ENCODE measurements at places on chromosomes 1 and 21.

DNA sequence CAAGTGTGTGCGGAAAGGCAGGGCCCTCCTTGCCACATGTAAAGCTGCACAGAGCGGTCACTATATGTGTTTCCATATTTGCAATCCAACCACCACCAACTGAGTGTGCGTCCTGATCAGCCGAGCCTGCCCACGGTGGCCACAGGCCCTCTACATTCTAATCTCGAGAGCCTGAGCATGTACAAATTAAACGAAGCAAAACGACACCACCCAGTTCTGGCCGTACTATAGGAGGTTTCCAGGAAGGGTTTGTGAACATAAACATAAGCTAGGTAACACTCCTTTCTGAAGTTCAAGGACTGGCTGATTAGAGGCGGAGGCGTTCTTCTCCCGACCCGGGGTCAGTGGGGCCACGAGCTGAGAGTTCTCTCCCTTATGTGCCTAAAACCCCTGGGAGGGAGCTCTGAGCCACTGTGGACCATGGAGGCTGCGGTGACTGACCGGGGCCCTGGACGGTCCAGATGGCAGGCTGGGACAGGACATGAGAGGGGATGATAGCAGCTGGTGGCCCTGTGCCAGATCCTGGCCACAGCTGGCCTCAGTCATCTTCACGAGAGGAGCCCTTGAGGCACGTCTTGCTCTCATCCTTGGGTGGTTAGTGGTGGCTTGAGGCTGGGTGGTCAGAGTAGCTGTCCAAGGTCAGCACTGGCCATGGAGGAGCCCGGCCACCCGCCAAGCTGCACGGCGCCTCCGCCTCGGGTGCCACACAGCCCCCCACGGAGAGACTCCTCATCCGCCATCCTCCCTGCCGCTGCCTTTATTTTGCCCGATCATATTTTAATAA, 39.1 kb upstream of the TRAPPC10 start:
- DNase-seq = no peak

- DNase-seq = no peak
Observed at GRCh38 chr1:183003203-183003602, 20.0 kb upstream of the LAMC1 start.

DNA sequence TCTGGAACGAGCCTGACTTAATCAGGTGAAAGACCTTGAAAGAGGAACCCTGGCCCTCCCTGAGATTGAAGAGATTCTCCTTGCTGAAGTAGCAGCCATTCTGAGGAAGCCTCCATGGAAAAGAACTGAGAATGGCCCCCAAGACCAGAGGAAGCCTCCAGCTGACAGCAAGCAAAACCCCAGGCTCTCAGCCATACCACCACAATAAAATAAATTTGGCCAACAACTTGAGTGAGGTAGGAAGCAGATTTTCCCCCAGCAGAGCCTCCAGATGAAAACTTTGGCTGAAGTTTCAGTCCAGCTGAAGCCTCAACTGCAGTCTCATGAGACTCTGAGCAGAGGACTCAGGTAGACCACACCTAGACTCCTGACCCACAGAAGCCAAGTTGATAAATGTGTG, 34.0 kb upstream of the SLAMF9 start:
- DNase-seq = no peak

DNA sequence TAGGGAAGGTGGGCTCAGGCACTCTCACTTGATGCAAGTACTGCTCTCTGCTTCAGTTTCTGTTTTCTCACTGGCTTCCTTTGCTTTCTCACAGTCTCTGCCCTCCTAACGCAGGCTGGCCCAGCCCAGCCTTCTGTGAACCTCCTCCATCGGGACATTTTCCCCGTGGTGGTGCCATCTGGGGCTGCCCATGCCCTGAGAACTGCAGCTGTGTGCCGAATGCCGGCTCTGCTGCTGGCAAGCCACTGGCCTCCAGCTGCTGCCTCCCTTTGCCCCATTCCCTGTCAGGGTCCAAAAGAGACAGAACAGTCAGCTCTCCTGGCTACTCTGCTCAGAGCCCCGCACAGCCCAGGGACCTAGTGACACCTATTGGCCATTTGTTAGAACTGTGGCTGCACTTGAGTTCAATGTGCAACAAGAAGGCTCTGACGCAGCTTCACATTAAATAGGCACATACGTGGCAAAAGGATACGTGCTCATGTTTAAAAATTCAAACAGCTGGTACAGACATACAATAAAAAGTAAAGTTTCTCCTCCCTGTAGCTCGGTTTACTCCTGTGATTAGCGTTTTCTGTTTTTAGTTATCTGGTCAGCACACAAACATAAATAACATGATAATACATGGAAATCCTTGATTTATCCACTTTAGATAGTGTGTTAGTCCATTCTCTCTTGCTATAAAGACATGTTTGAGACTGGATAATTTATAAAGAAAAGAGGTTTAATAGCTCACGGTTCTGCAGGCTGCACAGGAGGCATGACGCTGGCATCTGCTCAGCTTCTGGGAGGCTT, 46.6 kb downstream of the FCRL5 start:
- peak; percentile 61 for DNase-seq

- DNase-seq = no peak
Observed at GRCh38 chr1:150563340-150564038, 14.3 kb downstream of the ADAMTSL4 start.

GRCh38 chr1:162016631-162017030, 7.0 kb downstream of the OLFML2B start:
- DNase-seq = no peak

DNA sequence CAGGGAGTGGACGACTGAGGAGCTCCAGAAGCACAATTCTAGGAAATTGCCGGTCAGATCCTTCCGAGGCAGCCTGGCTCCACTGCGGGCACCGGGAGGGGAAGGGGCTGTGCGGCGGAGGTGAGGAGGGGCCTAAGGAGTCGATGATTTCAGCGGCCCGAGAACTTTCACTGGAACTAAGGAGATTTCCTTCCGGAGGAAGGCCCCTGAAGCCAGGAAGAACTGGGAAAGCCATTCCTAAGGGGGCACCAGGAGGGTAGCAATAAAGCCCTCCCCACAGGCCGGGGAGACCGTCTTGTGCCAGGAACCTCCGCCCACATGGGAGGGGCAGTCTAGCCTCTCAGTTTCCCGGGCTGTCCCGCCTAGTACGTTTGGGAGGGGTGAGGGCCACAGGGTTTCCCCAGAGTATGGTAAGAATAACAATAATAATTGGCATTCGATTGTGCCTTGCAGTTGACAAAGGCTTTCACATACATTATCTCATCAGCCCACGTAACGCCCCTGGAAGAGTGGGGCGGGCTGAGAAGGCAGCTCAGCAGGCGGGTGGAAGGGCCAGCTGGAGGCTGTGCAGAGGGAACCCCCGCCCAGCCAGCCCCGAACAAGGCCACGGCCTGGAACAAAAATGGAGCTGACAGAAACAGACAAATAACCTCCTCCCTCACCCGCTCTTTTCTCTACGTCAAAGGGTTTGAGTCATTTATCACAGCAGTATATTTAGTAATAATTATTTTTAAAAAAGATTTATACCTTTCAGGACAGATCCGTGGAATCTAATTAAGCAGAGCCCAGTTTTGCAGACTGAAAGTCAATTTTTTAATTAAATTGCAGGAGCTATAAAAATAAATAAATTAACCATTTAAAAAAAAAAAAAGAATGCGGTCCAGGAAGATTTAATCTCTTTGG, 19.8 kb downstream of the NPR1 start:
- DNase-seq = no peak

DNA sequence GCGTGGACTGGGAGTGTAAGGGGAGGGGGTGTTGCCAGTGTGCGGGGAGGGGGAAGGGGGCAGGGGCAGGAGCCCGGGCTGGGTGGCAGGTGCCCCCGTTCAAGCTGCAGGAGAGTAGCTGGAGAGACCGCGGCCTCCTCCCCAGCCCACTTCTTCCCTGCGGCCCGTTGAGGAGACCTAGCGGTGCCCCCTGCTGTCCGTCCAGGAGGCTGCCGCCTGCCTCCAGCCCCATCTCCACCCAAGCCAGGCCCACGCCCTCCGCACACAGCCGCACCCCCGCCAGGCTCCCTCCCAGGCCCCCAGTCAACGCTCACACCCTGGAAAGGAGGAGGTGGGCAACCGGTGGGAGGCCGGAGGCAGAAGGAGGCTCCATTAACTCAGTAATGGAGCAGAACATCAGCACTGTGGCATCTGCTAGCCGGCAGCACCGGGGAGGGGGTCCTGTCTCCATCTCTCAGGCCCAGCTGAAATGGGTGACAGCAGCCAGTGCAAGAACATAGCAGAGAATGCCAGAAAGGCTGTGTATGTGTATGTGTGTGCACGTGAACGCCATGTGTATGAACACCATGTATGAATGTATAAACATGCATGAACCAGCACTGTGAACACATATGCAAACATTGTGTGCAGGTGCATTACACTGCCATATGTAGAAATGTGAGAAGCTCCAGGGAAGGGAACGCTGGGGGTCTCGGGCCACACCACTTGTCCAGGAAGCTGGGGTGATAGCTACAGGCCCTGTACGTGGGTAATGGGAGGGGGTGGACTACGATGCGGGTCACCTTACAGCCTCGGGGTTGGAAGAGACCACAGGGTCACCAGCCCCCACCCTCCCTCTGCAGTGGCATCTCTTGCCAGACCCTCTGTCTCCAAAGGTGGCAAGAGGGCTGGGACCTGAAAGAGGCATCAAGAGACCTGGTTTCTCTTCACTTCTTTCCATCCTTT, 84.6 kb downstream of the SYT2 start:
- peak; percentile 55 for DNase-seq

- DNase-seq = no peak
Observed at GRCh38 chr21:43196826-43197225, 28.0 kb downstream of the CRYAA start.

DNA sequence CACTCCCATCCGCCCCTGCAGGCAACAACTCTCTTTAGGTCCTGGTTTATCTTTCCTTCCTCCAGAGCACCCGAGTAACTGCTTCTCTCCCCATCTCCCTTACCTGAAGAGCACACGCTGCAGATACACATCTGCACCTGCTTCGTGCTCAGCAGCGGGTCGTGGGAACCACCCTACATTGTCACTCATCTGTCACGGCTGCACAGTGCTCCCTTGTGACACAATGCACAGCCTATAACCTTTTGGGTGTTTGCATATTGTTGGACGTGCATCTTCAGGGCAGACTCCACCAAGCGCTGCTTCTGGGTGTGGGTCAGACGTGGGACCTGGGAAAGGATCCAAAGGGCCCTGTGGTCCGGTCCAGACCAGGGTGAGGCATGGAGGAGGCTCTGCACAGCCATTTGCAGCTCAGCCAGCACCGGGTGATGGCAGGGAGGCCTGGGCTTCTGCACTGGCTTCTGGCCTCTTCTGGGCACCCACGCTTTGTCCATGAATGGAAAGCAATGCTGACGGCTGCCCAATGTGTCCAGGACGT, 42.5 kb downstream of the WDR4 start:
- DNase-seq = no peak

DNA sequence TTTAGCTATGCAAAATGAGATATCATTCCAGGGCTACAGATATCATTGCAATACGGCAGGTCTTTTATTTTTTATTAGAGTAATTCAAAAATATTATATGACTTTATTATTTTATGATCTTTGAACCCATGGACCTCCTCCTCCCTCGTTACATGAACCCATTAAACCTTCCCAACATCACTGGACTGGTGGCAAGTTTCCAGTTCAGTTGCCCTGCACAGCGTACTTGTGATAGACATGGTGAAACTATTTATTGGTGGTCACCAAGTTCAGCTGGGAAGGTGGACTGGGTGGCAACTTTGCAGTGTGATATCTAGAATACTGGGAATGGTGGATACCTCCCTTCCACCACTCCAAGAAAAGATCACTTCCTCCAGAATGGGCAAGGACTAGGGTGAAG, 52.5 kb downstream of the SLC30A10 start:
- no peak for DNase-seq

All from inflammatory macrophage (primary cell).